ENCODE measurements at places on chromosomes 12 and 14. TPM values are rescaled to one million over a fixed set of nuclear protein-coding genes. Genes with fewer than 3 reads are reported as not detected.
A peak's percentile ranks its signal among the peaks of the same experiment; 100 is the strongest.

Gene RPL10L
- total RNA-seq: not detected

- DNase-seq: peak; percentile 60
Observed at GRCh38 chr14:66508846-66509621, 1.1 kb downstream of the GPHN start.

- no peak for DNase-seq
Observed at GRCh38 chr12:100127766-100128511, 14.7 kb downstream of the BLTP3B start.

DNA sequence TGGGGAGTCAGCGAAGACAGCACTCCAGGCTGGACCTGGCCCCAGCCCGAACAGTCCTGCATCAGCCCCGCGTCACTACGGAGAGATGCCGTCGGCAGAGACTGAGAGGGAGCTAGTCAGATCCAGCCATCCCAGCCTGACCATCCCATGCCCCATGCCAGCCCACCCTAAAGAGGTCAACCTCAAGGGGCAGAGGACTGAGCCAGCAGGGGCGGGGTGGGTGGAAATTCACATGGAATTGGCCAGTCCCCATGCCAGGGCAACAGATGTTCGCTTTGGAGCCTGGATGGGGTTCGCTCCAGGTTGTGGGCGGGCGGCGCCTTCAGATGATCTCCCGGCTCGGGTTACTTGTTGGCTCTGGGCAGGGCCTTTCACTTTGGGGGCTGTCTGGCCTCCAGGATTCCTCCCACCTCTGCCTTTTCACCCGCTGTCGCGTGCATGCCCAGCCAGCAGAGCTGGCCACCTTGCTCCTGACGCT lies 154.3 kb downstream of the TSPAN9 start:
- no peak for DNase-seq

DNA sequence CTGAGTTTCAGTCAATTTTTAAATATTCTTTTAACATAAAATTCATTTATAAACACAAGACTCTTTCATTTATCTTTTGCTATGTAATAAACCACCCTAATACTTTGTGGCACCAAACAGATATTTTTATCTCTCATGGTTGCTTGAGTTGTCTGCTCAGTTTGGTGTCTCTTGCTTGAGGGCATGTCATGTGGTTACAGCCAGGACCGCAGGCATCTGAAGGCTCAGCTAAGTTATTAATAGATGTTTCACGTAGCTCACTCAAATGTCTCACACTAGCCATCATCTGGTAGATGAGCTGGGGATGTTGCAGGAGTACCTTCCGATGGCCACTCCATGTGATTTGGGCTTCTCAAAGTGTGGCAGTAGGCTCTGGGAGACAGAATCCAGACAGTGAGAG lies 597.8 kb downstream of the ETNK1 start:
- no peak for DNase-seq
